ENCODE measurements at places on chromosomes 12 and 14.

DNA sequence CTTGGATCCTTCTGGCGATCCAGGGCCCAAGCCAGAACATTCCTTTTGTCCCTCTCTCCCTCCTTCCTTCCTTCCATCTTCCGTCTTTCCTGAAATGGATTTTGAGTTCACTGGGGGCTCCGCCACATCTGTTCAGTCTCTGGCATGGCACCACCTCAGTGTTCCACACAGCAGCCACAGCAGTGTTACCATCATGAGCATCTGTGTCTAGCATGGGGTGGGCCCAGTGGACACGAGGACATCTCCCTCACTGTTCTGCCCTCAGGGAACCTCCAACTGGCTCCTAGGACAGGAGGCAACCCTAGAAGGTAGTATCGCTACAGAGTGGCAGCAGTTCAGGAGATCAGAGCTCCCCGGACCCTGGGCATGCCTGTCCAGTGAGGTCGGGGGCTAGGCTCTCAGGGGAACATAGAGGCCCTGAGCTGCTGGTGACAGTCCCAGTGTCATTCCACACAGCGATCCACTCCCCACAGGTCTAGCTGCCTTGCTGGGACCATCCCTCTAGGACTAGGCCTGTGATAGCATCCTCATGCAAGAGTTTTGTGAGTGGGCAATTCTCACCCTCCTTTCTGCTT lies 59.0 kb downstream of the GALNT16 start:
- DNase-seq = no peak

- peak; percentile 37 for DNase-seq
Measured at GRCh38 chr12:3186546-3187215, 109.5 kb downstream of the TSPAN9 start.

DNA sequence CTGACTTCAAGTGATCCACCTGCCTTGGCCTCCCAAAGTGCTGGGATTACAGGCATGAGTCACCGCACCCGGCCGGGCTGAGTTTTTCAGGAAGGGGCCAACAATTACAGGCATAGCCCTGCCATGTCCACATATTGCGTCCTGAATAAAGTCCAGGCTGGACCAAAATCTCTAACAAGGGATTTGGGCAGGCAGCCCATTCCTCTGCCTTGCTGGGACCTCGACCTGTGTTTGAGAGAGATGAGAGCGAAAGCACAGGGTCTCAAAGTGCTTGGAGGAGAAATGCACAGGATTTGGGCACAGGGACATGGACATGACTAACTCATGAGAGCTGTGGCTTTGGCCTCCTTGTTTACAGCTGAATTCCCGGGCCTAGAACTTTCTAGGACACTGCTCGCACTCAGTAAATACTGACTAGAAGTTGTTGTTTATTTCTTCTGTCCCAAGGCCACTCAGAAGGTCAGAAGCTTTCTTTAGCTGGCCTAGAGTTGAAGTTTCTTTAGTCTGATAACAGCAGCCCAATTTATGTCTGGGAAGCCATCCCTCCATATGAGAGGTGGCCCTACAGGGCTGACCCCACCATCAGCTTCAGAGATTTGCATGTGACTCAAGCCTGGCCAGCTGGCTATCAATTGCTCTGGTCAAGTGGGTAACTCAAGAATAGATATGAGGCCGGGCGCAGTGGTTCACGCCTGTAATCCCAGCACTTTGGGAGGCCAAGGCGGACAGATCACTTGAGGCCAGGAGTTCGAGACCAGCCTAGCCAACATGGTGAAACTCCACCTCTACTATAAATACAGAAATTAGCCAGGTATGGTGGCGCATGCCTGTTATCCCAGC lies 11.7 kb downstream of the CAMKK2 start:
- no peak for DNase-seq

GRCh38 chr12:88775742-88776151 lies 195.5 kb upstream of the KITLG start:
- DNase-seq = no peak

DNA sequence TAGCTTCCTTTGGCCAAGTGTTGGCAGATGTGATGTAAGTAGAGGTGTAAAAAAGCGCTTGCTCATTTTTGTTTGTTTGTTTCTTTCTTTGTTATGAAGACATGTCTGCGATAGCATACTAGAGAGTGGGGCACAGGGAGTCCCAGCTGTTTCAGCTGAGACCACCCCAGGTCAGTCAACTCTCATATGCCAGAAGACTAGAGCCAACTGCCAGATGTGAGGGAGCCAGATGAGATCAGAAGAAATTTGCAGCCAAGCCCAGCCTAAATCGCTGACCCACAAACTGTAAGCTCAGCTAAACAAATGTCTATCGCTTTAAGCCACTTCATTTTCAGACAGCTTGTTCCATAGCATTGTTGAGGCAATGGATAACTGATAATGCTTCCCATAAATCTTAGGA lies 397.1 kb downstream of the APAF1 start:
- DNase-seq = no peak

DNA sequence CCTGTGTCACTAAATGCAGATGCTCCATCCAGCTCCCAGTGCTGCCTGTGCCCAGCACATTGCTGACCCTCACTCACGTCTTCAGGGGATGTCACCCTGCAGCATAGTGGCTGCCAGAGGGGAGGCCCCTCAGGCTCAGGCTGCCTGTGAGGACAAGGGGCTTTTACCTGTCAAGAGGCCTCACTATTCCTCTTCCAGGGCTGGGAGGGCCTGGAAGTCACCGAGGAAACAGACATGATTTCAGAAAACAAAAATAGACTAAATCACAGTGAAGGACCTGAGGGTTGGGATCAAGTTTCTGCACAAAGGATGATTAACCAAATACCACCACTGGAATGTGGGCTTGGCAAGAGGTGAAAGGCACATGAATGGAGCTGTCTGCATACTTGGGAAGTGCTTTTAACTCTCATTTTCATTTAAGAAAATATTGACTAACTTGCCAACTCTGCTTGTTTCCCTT lies 1202.3 kb downstream of the BCL11B start:
- peak; percentile 85 for DNase-seq

GRCh38 chr12:98453070-98453469 lies 62.3 kb upstream of the TMPO start:
- DNase-seq = no peak

DNA sequence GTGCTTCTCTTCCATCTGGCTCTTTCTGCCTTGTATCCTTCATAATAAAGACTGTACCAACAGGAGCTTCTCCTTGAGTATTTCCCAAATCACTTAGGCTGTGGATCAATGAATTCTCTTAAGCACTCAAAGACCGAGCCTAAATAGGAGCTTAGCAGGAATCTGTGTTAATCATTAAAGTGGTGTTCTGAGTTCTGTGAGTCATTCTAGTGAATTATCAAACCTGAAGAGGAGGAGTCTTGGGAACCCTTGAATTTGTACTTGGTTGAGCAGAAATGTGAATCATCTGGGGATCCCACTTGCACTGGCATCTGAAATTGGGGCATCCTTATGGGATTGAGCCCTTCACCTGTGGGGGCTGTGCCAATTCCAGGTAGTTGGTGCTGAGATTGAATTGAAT lies 946.2 kb downstream of the BCL11B start:
- no peak for DNase-seq

GRCh38 chr14:71206123-71206522 lies 298.9 kb downstream of the PCNX1 start:
- no peak for DNase-seq

DNA sequence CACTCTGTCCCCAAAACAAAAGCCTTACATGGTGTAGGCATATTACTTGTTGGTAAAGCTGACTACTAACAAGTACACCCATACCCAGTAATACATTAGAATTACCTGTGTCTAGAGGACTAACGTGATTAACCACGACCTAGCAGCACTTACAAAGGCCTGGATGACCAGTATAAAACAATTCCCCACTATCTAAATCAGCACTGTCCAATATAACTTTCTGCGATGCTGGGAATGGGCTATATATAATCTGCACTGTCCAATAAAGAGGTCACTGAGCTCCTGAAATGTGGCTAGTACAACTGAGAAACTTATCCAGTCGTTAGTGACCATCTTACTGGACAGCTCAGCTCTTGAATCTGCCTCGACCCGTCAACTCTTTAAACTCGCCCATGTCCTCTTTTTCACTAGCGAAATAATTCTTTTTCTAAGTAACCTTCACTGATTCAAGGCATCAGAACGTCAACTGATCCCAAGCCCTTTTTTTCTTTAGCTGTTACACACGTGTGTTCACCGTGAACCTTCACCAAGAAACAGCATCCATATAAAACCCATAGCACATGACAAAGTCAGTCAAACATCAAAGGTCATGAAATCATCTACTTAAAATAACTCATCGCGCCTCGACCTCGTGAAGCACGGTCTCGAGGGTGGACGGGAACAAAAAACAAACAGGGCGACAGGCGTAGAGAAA lies 905 bp upstream of the CIPC start:
- DNase-seq = no peak

GRCh38 chr12:11510671-11511070 lies 115.3 kb upstream of the PRB2 start:
- DNase-seq = no peak

DNA sequence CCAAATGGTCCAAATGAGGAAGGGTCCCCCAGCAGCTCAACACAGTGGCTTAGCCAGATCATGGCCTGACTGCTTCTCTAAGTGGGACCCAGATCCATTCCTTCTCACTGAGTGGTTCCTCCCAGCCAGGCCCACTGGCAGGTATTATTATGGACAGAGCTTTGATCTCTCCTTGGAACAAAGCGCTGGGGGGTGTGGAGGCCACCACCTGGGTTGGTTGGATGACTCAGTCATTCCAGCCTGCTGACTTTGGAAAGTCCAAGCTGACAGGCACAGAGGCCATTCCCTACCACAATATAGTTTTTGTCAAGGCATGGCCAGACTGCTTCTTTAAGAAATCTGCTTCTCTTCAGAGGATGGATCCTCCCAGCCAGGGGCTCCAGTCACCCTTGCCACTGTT lies 341.1 kb downstream of the BTG1 start:
- DNase-seq = no peak

Measured in fibroblast of skin of right biceps (primary cell).